ENCODE measurements at places on chromosomes 5 and 9.

GRCh38 chr5:1020452-1020961, 11.9 kb downstream of the NKD2 start:
- DNase-seq = no peak

GRCh38 chr9:128024761-128025308, 42.3 kb downstream of the NAIF1 start:
- no peak for DNase-seq

GRCh38 chr9:15640121-15640520, 87.3 kb downstream of the CCDC171 start:
- no peak for DNase-seq

DNA sequence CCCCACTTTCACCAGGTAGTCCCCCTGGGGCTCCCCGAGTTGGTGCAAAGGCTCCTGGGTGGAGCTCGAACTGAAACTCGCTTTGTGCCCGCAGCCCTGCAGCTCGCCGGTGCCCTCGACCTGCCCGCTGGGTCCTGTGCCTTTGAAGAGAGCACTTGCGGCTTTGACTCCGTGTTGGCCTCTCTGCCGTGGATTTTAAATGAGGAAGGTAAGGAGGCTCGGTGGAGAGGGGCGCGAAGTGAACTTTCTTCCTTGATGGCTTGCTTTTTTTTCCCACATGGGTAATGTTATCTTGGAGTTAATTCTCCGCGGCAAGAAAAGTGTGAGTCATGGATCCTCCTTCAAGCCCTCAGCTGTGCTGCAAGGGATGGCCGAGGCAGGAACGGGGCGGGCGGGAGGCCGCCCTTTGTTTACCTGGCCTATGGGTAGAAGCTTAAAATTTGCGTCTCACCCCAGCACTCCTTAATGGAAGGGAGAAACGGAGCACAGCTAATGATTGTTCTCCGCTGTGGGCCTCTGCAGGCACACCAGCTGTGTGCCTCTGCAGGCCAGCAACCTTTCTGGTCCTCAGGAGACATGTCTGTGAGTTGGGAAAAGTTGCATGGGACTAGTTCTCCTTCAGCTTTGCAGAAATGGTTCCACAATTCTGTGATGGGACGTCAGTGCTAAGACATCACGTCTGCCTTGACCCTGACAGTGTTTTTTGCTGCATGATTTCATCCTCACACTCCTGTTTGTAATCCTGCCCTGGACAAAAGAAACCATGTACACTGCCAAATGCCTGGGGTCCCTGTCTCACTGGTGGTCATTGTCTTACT, 1.1 kb downstream of the MAMDC2 start:
- peak; percentile 72 for DNase-seq

- no peak for DNase-seq
These were observed 4.3 kb upstream of the IRX4 start for GRCh38 chr5:1886846-1887587.

GRCh38 chr5:122896598-122897282, 51.3 kb downstream of the SNX24 start:
- DNase-seq = peak; percentile 12

DNA sequence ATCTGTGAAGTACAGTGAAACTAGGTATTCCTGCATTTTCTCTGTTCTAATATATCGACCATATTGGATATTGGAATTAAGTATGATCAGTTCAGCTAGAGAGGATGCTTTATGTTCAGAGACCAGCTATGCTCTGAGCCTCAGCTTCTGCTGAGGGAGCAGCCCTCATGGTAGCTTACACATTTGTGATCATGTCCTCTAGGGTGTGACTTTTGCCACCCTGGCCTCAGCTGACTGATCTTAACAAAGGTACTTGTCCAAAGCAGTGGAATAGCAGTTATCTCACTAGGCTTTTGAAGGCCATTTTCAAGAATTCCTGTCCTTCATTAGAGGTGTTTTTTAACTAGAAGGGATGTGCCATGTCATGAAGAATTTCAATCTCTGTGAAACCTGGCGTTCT, 9.3 kb downstream of the SCAMP1 start:
- no peak for DNase-seq

GRCh38 chr5:1751864-1752822, 47.5 kb downstream of the MRPL36 start:
- DNase-seq = no peak

DNA sequence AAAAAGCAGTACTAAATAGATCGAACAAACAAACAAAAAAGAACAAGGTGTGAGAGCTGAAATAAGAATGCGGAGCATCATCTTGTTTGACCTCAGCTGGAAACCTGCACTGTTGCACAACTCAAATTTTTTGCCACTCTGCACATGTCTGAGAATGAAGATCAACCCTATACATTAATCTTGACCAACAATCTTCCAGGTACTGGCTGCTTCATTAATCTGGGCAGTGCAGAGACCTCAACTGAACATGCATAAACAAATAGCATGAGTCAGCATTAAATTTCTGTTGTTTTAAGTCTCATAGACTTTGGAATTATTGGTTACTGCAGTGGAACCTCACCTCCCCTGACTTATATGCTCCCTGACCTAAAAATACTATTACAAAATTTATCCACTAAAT, 114.6 kb upstream of the FTMT start:
- DNase-seq = no peak
